ENCODE measurements at places on chromosomes 3 and 15. TPM values are rescaled to one million over a fixed set of nuclear protein-coding genes. Genes with fewer than 3 reads are reported as not detected.

- DNase-seq: no peak
Measured at GRCh38 chr3:50637945-50638344, 21.0 kb downstream of the MAPKAPK3 start.

DNA sequence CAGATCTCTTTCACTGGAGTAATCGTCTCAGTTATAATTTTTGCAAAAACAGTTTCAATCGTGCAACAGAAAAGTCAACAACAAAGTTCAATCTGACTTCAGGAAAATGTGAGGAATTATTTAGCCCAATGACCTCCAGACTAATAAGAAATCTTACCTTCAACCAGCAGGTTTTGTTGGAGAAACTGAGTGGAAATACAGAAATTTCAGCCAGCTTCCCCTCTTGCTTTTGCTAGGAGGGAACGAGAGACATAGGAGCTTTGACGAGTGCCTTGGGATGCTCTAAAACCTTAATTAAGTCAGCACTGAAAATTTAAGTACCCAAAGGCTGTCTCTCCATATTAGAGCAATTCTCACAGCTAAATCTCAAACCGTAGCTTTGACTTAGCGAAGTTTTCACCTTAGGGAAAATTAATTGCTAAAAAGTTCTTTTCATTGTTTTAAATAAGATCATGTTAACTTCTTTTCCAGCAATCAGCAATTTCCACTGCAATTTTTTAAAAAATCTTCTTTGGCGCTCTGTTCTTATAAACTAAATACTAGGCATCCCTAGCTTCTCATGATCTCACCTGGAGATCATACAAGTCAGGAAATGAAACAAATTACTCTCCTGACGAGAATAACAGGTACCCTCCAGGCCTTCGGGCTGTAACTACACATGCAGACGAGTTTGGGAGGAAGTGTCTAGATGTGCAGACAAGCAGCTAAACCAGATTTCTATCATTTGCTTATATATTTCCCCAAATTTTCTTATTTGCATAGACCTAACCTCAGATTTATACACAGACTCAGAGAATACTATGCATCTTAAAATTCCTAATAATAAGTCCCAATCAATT lies 250.2 kb downstream of the FAM43A start:
- DNase-seq: no peak

GRCh38 chr3:107630779-107631178 lies 108.0 kb downstream of the BBX start:
- DNase-seq: no peak

DNA sequence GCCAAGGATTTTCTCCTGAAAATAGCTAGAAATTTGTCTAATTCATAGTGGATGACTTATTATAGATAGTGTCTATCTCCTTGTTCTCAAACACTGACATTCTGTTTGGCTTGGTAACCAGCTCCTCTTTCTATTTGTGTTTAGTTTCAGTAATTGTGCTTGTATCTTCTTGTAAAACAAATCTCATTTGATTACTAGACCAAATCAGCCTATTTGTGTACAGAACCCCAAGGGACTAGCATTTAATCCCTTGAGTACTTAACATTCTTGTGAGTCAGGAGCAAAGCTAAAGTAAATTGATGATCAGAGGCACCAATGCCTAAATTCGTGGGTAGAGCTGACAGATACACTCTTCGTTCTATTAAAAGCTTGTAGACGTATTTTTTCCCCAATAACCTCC lies 306.5 kb upstream of the SLITRK3 start:
- DNase-seq: no peak

GRCh38 chr3:165725296-165725695 lies 111.9 kb downstream of the BCHE start:
- DNase-seq: no peak

DNA sequence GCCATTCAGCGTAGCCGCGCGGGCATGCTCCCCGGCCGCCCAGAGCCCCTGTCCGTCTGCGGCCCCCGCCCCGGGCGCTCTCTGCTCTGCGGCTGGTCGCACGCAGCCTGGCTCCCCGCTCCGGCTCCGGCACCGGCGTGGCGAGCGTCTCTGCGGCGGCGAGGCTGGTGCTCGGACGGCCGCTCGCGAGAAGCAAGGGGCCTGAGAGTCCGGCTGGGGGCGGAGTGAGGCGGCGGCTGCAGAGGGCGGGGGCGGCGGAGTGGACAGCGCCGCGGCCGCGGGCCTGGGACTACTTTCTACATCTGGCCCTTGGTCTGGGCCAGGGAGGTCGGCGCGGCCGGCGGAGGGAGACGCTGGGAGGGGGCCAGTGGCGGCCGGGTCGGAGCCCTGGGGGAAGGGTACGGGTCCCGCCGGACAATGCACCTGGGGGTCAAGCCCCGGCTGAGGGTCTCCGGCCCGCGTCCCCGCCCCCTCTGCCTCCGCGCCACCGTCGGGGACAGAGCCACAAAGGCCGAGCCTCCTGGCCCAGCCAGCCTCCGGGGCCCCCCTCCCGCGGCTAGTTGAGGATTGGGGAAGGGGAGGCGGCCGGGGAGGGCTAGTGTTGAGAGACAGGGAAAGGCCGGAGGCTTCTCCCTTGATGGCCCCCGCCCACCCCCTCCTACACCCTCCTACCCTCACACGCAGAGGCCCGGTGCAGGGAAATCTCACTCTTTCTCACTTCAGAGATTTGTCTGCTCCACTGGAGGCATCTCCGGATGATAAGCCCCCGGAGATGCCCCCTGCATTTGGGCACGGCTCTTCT lies at the start of gene PRTG:
PRTG (minus strand) TSS at position 226 of the 802 bp plus-strand sequence; CDS start at position 5, 221 bp downstream.
- no peak for DNase-seq

GRM2 gene
- 1.9 TPM for total RNA-seq

WNT7A gene
- total RNA-seq: 18.0 TPM

FOXL2 gene
- not detected for total RNA-seq

C3orf20 gene
- 0.44 TPM for total RNA-seq

POU1F1 gene
- not detected for total RNA-seq

NDUFB4 gene
- 82.8 TPM for total RNA-seq

TEX264 gene
- 40.0 TPM for total RNA-seq
